ENCODE measurements at places on chromosomes 2 and 18.
A peak's percentile ranks its signal among the peaks of the same experiment; 100 is the strongest.

- DNase-seq = no peak
Measured at GRCh38 chr2:165069151-165069550, 113.8 kb upstream of the SLC38A11 start.

DNA sequence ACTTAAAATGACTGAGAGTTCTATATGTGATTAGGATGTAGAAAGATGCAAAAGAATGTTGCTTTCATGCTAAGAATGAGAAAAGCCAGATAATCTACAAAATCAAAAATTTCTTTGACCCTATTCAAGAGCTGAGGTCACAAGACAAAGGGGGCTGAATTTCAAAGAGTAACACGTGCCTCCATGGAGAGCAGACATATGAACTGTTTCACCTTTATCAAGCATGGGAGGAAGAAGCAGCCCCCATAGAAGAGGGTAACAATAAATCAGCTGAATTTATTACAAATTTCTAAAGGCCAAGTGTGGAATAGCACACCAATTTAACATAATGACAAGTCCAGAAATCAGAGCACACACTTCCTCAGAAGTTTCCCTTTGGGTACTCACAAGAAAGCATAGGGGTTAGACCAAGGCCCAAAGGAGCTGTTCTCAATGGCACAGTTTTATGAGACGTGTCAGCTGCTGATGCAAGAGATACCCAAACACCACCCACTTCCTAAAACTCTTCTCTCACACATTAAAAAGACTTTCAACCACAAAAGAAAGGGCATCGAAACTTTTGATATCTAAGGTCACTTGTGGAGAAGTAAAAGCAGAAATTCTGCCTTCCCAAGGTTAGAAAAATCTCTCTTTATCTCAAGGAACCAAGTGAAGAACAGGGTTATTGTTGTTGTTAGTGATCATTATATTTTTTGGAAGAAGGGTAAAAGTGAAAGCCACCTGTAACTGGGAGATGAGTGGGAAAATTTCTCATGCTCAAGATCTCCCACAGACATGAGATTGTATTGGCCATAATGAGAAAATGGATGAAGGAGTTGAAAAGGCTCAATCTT is 950.1 kb downstream of the TRIB2 start:
- DNase-seq = no peak

- DNase-seq = no peak
Measured at GRCh38 chr2:98470851-98471255, 26.2 kb downstream of the INPP4A start.

DNA sequence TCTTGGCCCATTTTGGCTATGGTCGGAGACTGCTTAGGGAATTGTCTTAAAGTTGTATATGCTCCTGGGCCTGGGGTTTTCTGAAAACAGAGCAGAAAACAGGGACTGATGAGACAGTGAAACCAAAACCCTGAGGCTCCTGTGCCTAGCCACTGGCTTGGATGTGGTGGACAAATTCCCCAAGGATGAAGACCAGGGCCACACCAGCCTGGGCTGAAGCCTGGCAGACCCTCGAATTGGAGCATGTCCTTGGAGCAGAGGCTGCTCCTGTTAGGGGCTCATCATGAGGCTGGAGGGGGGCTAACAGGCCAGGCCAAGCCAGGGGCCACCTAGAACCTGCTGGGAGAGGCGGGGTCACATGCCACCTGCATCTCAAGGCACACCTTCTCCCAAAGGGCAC is 68.1 kb downstream of the STPG4 start:
- no peak for DNase-seq

- DNase-seq = no peak
Measured at GRCh38 chr2:231068525-231069222, 12.0 kb downstream of the PSMD1 start.

DNA sequence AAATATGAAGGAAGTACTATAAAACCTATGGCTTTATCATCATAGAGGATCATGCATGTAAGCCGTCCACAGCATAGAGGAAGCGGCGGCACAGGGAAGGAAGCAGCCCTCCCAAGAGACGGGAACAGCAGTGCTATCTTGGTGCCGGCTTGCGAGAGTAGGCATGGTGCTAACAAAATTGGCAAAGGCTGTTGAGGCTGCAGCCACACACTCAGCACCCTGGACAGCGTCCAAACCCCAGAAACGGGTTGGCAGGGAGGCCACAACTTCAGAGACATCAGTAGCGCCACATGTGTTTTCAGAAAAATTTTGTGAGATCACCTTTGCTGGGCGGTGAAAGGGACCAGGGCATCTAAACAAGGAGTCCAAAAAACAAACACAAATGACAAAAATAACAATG is 37.7 kb downstream of the NETO1 start:
- DNase-seq = peak; percentile 67

- no peak for DNase-seq
Measured at GRCh38 chr2:178674122-178674521, 133.1 kb downstream of the TTN start.

DNA sequence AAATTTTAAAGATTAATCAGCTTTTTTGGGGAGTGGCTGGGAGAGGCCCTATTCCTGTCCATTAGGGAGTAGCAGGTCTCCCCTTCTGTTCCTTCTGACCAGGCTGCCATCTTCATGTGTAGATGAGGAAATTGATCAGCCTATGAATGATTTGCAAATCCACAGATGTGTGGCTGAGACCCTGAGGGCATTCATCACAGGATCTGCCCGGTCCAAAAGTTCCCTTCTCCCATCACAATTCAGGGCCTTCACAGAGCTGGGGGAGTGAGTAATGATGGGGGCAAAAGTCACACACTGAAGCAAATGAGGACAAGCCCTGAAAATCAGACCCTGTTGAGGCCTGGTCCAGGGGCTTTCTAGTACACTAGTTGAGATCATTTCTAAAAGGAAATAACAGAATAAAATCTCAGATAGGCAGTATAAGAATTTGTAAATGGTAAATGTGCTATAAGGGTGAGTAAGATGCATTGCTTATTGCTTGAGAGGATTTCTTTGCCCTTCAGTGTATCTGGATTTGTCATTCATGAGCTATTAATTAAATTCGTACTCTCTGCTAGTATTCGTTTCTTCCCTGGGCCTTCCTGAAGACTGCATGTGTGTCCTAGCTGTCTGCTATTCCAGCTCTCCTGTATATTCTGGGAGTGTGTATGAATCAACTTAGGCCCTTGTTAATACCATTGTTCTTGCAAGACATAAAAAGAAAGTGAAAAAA is 53.2 kb downstream of the SETBP1 start:
- no peak for DNase-seq

Measured in eye (tissue), 1 donor.